ENCODE measurements at places on chromosomes 3 and 15. TPM values are rescaled to one million over a fixed set of nuclear protein-coding genes. Genes with fewer than 3 reads are reported as not detected.

Gene HEG1
- 26.1 TPM for total RNA-seq

Gene TGM5
- not detected for total RNA-seq

Gene SLCO3A1
- total RNA-seq = not detected

Gene SLC22A14
- 0.78 TPM for total RNA-seq

Gene TM4SF18
- not detected for total RNA-seq

Gene DAZL
- total RNA-seq = not detected

Gene MNS1
- 2.4 TPM for total RNA-seq

Gene RTP1
- total RNA-seq = not detected

Gene GUCA1C
- total RNA-seq = not detected

Gene ARHGEF3
- 18.7 TPM for total RNA-seq

Gene EFCC1
- 4.6 TPM for total RNA-seq

Gene CD86
- total RNA-seq = not detected

Gene KIF7
- 8.0 TPM for total RNA-seq

Gene NAALADL2
- 14.8 TPM for total RNA-seq

Gene SERINC4
- total RNA-seq = 0.10 TPM

Gene PPP4R2
- total RNA-seq = 95.2 TPM

Gene CCPG1
- 64.1 TPM for total RNA-seq

Gene WDR49
- not detected for total RNA-seq

Gene TFG
- total RNA-seq = 118 TPM

Gene SCN11A
- not detected for total RNA-seq

Gene CPNE9
- total RNA-seq = not detected

Gene SH3GL3
- total RNA-seq = not detected

Measured in myocyte (in vitro differentiated cells).